ENCODE measurements at places on chromosomes 1 and 21. TPM values are rescaled to one million over a fixed set of nuclear protein-coding genes. Genes with fewer than 3 reads are reported as not detected.

Gene UQCRH
- 416 TPM for total RNA-seq

Gene KRTAP13-2
- total RNA-seq = not detected

Gene NES
- 10.9 TPM for total RNA-seq

Gene LCE1B
- not detected for total RNA-seq

Gene CD52
- total RNA-seq = not detected

Gene ZBTB7B
- 28.3 TPM for total RNA-seq

Gene CCDC190
- total RNA-seq = not detected

Gene AGL
- total RNA-seq = 28.3 TPM

Gene CFHR1
- not detected for total RNA-seq

Gene GIPC2
- total RNA-seq = 2.5 TPM

Gene DENND2C
- total RNA-seq = 4.7 TPM

Gene ADAMTS4
- 13.2 TPM for total RNA-seq

Gene DPH2
- total RNA-seq = 10.7 TPM

Gene CD2
- 1.8 TPM for total RNA-seq

Gene CEP170
- 36.0 TPM for total RNA-seq

Gene C1orf56
- total RNA-seq = 4.1 TPM
